ENCODE measurements at places on chromosomes 6 and 20. TPM values are rescaled to one million over a fixed set of nuclear protein-coding genes. Genes with fewer than 3 reads are reported as not detected.

WFDC12 gene
- total RNA-seq, result not detected

SESN1 gene
- total RNA-seq, result 32.5 TPM

CGAS gene
- 1.5 TPM for total RNA-seq

VIP gene
- not detected for total RNA-seq

MAS1 gene
- not detected for total RNA-seq

JAG1 gene
- total RNA-seq, result 53.3 TPM

LAMP5 gene
- total RNA-seq, result not detected

PTK6 gene
- 0.16 TPM for total RNA-seq

OR2H1 gene
- total RNA-seq, result not detected

RIPOR3 gene
- total RNA-seq, result 7.7 TPM

LPA gene
- total RNA-seq, result not detected

C6orf163 gene
- total RNA-seq, result 2.4 TPM

TOX2 gene
- 1.6 TPM for total RNA-seq

MUC22 gene
- total RNA-seq, result not detected

MEP1A gene
- not detected for total RNA-seq
